ENCODE measurements at places on chromosomes 4 and X.

GRCh38 chr4:152926959-152927358 is 9.2 kb upstream of the FHDC1 start:
- peak; percentile 51 for DNase-seq
- H3K4me3 ChIP-seq = no peak overlapping the region
- no peaks in the 10 kb centered on the region for H3K27me3 ChIP-seq
- no peak overlapping the region for H3K27ac ChIP-seq

- peaks cover 5% of the 10 kb centered on the region for H3K36me3 ChIP-seq
- no peak overlapping the region for H3K4me3 ChIP-seq
- no peaks in the 10 kb centered on the region for H3K27me3 ChIP-seq
- no peak overlapping the region for H3K27ac ChIP-seq
- no peaks in the 10 kb centered on the region for H3K4me1 ChIP-seq
These were observed 85.2 kb downstream of the ANAPC10 start for GRCh38 chr4:145012841-145013240.

DNA sequence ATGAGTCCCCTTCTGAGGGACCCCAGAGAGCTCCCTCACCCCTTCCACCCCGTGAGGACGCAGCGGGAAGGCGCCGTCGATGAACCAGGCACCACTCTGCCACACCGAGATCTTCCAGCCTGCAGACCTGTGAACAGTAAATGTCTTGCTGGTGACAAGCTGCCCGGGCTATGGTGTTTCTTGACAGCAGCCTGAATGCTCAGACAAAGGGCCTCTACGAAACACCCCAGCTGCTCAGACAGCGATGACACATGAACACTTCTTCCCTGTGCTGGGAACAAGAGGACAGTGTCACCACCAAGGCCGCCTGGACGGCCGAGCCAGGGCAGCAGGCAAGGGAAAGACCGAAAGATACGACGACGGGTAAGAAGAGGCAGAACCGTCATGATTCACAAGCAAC is 30.6 kb upstream of the GTPBP6 start:
- H3K4me3 ChIP-seq = no peak overlapping the region
- H3K27ac ChIP-seq = peak overlapping the region; percentile 63
- no peaks in the 10 kb centered on the region for H3K4me1 ChIP-seq
- DNase-seq = no peak
- H3K27me3 ChIP-seq = no peaks in the 10 kb centered on the region
- H3K36me3 ChIP-seq = peaks cover 10% of the 10 kb centered on the region

- peaks cover 2% of the 10 kb centered on the region for H3K4me1 ChIP-seq
- H3K27ac ChIP-seq = no peak overlapping the region
- no peaks in the 10 kb centered on the region for H3K27me3 ChIP-seq
- H3K4me3 ChIP-seq = no peak overlapping the region
- H3K36me3 ChIP-seq = peaks cover 65% of the 10 kb centered on the region
These were observed 45.6 kb downstream of the RFC1 start for GRCh38 chr4:39320381-39321115.

DNA sequence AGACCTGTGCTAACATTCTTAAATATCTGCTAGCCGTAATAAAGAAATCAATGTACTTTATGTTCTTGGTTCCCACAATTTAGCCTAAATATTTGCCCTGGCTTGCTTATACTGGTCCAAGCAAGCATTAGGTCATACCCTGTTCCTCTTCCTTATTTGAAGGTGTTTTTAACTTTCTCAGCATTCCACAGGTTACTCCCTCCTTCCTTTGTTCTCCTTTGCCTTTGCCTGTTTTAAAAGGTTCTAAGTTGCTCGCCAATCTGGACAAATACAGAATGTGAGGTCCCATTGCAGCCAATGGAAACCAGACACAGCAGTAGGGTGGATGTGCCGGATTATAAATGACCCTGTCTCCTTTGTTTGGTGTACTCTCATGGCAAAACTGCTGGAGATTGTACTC is 436.8 kb upstream of the PCDH7 start:
- H3K4me3 ChIP-seq = no peak overlapping the region
- no peaks in the 10 kb centered on the region for H3K36me3 ChIP-seq
- H3K27me3 ChIP-seq = no peaks in the 10 kb centered on the region
- DNase-seq = no peak
- no peaks in the 10 kb centered on the region for H3K4me1 ChIP-seq

GRCh38 chr4:68426516-68426915 is 20.7 kb upstream of the TMPRSS11E start:
- H3K36me3 ChIP-seq = peaks cover 6% of the 10 kb centered on the region
- no peak overlapping the region for H3K4me3 ChIP-seq
- no peak overlapping the region for H3K27ac ChIP-seq
- no peak for DNase-seq
- no peaks in the 10 kb centered on the region for H3K27me3 ChIP-seq
- no peaks in the 10 kb centered on the region for H3K4me1 ChIP-seq

DNA sequence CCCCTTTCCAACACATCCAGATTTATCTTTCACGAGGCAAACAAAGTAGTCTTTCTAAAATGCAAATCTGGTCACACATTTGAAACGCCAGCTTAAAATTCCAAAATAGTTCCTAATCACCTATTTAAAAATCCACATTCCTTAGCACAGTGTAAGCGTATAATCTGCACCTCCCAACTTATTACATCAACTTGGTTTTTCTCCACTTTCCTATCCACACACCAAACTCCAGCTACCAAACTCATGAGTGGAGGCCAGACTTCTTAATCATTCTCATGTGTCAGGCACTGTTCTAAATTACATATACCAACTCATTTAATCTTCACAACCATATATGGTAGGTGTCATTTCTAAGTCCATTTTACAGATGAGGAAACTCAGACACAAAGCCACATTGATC is 33.8 kb downstream of the ENOX2 start:
- H3K4me1 ChIP-seq = no peaks in the 10 kb centered on the region
- H3K27me3 ChIP-seq = no peaks in the 10 kb centered on the region
- DNase-seq = no peak
- no peak overlapping the region for H3K4me3 ChIP-seq

DNA sequence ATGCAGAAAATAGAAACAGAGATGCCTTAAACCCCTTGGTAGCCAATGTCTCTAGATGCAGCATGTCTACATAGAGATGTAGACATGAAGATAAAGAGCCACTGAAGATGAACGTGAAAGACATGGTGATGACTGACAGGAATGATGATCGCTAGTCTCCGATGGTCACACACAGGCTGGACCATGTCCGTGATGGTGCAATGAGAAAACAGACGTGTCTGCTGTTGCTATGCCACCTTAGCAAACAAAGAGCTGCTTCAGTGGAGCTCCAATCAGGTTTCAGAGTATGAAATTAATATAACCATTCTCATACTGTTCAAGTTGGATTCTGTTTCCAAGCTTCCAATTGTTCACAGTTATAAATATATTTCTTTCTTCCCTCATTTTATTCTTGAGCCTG is 256.5 kb downstream of the CAMK2D start:
- no peaks in the 10 kb centered on the region for H3K27me3 ChIP-seq
- no peak overlapping the region for H3K4me3 ChIP-seq
- DNase-seq = no peak
- H3K4me1 ChIP-seq = peaks cover 4% of the 10 kb centered on the region
- H3K36me3 ChIP-seq = peaks cover 57% of the 10 kb centered on the region

Measured in endodermal cell (in vitro differentiated cells).